ENCODE measurements at places on chromosomes 6 and 20.

DNA sequence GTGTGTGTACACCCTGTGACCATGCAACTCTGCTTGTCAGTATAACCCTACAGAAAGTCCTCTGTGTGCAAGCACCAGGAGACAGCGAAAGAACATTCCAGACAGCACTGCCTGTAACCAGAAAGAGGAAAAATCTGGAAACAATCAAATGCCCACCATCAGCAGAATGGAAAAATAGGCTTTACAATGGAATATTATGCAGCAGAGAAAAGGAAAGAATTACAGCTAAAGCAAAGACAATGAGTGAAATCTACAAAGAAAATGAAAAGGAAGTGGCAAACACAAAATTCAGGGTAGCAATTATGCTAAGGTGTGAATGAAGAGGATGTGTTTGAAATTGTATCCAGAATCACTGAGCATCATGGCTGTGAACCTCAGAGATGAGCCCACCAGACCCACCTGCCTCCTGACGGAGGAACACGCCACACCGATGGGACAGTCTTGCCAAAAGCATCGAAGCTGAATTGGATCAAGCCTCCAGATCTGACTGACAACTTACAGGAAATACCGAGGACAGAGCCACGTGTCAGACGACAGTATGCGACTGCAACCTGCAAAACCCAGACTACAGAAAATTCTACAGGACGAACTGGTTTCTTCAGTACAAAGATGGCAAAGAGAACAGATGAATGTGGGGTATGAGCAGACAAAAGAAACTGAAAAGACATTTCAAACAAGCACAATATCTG is 133.2 kb downstream of the NFATC2 start:
- no peak for DNase-seq

- no peak for DNase-seq
These were observed 693 bp downstream of the HLA-F start for GRCh38 chr6:29723666-29724588.

- DNase-seq: no peak
These were observed 14.6 kb downstream of the SRC start for GRCh38 chr20:37360391-37361115.

GRCh38 chr6:43859213-43859612 is 89.2 kb downstream of the VEGFA start:
- DNase-seq: no peak

DNA sequence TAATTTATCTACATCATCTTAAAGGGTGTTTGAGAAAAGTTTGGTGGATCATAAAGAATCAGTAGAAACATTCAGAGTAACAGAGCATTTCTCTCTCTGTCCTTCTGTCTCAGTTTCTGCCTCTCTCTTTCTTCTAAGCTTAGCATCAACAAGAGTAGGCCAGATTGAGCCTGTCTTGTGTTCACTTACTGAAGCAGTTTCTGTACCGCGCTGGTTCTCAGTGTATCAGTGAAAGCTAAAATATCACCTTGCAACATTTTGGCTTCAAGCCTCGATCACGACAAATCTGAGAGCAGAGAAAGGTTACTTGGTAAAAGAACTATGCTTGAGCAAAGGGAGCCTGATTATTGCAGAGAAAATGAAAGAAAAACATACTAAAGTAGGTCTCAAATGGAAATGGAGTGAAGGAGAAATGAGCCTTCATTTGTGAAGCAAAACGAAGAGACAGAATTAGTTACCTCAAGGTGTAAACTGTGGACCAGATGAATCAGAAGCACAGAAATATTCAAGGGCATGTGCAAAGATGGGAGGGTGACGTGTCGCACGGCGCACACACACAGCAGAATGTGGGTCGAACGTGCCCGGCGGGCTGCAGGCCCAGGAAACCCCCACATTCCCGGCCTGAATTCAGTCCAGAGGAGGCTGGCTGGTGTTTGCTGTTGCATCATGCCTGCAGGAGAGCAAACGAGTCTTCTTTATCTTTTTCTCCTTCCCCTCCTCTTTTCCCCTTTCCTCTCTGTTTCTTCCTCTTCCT is 509.3 kb downstream of the QKI start:
- no peak for DNase-seq

DNA sequence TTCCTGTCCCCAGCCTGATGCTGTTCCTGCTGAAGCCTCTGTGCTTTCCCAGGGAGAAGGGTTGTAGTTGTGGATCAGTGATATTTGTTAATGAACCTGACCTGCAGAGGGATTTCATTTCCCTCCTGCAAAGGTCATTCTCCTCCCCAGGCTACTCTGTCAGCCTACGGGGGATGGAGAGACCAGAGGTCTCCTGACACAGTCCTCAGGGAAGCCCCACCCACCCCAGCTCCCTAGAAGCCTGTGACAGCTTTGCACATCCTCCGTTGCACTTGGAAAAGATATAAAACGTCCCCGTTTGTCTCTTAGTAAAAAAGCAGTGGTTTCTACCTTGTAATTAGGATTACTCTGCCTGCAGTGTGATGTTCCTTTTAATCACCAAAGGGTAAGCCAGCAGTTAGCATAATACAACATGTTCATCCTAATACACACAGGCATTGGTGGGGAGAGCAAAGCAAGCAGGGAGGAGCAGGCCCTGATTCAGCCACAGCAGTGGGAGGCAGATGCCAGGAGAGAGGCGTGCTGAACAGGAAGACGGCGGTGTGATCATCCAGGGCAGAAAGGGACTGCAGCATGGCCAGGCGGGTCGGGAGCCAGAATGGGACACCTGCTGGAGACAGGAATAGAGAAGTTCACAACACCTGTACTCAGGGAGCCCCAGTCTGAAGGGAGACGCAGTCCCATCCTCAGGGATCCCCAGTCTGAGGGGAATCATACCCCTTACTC is 293.5 kb downstream of the LRFN2 start:
- DNase-seq: no peak

DNA sequence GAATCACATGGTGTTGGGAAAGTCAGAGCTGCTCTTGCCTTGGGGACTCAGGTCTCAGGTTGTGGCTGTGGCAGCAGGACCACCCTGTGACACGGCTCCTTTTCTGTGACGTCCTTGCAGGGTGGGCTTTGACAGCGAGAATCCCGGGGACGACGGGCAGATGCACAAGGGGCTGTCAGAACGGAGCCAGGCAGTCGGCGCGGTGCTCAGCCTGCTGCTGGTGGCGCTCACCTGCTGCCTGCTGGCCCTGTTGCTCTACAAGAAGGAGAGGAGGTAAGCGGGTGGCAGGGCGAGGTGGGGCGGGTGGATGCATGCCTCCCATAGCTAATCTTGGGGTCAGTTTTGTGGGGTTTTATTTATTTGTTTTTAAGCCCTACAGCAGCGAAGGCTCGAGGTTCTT is 19.2 kb upstream of the SLC22A1 start:
- no peak for DNase-seq

- no peak for DNase-seq
These were observed 3.1 kb upstream of the CCDC167 start for GRCh38 chr6:37502703-37503291.

DNA sequence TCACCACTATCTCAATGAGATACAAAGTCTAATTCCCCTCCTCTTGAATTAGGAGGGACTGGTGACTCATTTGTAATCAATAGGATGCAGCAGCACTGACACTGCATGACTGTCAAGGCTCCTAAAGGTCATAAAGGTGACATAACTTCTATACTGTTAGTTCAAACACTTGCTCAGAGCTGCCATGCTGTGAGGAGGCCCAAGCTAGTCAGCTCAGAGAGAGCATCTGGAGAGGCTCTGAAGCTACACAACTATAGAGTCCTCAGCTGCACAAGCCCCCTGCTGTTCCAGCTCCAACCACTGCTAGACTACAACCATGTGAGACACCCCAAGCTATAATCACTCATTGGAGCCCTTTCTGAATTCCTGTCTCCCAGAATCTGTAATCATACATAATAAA is 17.0 kb upstream of the HEY2 start:
- no peak for DNase-seq

- no peak for DNase-seq
These were observed 156.6 kb upstream of the AFDN start for GRCh38 chr6:167669870-167670802.

- no peak for DNase-seq
These were observed 18.5 kb downstream of the VSTM2L start for GRCh38 chr20:37921341-37921929.

DNA sequence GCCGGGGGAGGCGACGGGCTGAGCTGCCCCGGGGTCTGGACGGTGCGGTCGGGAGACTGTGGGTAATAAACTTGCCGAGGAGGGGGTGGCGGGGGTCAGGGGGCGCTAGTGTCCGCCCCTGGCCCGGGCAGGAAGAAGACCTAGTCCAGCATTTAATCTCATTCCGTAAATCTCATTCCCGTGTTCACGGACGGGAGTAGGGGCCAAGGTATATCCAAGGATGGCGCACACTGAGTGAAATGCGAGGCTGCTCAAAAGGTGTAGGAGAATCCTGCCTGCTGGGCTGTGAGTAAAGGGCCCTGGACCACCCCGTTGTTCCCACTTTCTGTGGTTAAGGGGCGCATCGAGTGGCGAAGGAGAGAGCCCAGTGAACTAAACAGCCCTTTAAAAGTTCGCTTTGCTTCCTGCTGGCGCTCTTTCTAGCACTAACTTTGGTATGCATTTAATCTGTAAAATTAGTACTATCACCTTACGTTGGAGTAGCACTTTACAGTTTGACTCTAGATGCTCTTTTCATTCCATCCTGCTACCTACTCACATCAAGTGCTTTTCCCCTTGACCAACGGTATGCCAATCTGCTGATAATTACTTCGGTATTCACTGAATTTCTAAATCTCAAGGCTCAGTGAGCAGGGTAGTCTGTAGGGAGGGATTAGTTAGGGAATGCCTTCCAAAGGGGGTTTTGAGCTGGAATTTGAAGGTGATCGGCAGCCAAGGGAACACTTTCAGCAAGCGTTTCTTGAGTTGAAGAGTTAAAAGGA is 730 bp downstream of the PARD6B start:
- no peak for DNase-seq

DNA sequence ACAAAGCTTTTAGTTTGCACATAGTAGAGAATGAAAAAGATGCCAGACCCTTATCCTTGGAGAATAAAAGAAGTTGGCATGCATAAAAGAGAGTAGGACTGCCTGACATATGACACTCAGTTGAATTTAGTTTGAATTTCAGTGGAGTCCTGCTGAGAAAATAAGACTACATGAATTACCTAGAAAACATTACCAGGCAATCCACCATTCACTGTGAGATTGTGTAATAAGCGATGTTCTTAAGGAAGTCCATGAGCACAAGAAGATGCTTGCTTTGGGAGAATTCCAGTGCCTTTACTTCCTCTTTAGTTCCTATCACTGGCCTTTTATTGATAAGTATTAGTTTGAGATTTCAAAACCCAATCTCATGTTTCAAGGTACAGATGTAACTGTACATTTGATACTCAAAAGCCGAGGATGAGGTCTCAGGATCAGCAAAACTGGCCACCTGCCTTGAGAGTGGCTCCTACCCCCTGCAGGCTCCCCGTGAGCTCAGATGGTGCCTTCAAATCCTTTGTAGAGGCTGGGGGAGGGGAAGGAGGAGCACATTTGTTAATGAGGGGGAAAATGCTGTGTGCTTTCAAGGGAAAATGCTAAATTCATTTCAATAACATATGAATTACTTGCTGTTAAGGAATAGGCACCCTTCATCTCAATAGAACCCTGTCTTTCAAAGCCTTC is 11.2 kb upstream of the UNC93A start:
- DNase-seq: no peak

GRCh38 chr6:41406728-41407489 is 71.5 kb downstream of the NCR2 start:
- DNase-seq: no peak

DNA sequence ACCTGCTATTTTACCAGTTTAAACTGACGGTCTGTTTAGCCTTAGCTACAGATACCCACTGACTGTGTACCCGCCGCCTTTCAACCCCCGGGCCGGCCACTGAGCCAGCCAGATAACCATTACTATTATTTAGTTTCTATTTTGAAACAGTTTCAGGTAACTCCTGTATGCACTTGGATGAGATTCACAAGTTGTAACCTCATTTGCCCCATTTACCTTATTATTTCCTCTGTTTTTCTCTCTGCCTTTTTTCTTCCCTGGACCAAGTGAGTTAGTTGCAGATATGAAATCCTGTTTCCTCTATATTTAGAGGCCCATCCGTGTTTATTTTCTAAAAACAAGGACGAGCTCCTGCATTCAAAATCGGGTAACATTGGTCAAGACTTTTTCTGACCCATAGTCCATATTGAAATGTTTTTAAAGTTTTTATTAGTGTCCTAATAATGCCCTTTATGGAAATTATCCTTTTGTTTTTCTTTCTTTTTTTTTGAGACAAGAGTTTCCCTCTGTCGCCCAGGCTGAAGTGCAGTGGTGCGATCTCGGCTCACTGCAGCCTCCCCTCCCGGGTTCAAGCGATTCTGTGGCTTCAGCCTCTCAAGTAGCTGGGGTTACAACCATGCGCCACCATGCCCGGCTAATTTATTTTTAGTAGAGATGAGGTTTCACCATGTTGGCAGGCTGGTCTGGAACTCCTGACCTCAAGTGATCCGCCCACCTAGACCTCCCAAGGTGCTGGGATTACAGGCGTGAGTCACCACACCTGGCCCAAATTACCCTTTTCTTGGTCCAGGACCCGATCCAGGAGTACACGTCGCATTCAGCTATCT is 767 bp downstream of the AP5S1 start:
- no peak for DNase-seq

DNA sequence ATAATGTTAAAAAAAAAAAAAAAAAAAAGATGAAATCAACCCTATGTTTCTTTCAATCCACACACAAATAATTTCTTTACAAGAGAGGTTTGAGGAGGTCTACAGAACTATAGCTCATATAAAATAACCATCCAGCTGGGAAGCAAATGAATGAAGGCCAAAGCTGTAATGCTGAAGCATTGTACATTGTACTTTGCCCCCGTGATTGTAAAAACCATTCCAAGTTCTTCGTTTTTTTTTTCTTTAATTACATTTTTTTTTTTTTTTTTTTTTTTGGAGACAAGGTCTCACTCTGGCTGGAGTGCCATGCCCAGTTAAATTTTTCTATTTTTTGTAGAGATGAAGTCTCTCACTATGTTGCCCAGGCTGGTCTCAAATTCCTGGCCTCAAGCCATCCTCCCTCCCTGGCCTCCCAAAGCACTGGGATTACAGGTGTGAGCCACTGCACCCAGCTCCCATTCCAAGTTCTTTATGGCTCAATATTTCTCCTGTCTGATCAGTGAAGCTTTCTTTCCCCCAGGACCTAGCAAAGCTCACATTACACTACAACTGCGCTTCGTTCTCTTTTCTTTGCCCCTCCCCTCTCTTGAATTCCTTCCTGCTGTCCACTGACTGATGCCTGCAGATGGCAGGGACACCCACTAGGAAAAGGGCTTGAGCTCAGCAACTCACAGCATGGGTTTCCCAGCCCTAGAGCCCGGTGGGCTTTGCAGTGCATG is 53.0 kb upstream of the NOP56 start:
- no peak for DNase-seq

GRCh38 chr20:51800872-51801121 is 1.5 kb downstream of the SALL4 start:
- no peak for DNase-seq

- no peak for DNase-seq
These were observed 28.5 kb upstream of the CITED2 start for GRCh38 chr6:139402876-139403386.

- DNase-seq: no peak
These were observed 53.7 kb downstream of the JARID2 start for GRCh38 chr6:15299430-15300131.

DNA sequence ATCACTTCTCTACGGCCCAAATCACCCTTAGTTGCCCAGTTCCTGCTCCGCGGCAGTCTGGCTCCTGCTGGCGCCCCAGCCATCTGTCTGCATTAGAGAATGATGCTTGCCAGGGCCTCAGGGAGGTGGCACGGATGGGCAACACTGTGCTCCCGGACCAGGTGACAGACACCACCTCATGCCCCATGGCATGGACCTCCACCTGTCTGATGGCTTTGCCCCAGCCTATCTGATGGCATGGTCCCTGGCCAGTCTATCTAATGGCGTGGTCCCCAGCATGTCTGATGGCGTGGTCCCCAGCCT is 18.8 kb upstream of the MRGBP start:
- no peak for DNase-seq
